Stimulated activated CD8-positive, alpha-beta memory T cell treated with anti-CD3 and anti-CD28 coated beads, Interleukin-7, amount 100 ng/mL, for 1 hour (primary cell): ENCODE measurements at places on chromosomes 5 and 9.

DNA sequence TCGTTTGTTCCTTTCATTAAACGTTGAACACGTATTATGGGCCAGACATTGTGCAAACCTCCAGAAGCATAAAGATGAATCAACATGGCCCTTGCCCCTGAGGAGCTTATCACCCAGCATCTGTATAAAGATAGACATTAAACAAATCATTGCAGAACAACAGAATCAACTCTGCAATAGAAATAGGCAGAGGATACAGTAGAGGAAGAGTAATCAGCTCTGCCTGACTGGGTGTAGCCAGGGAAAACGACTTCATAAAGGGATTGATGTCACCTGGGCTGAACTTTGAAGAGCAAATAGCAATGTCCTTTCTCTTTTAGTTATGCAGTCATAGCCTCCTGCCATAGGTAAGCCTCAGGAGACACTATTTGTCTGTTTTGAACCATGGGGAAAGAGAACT lies 13.4 kb downstream of the RGS7BP start:
- no peak for DNase-seq

DNA sequence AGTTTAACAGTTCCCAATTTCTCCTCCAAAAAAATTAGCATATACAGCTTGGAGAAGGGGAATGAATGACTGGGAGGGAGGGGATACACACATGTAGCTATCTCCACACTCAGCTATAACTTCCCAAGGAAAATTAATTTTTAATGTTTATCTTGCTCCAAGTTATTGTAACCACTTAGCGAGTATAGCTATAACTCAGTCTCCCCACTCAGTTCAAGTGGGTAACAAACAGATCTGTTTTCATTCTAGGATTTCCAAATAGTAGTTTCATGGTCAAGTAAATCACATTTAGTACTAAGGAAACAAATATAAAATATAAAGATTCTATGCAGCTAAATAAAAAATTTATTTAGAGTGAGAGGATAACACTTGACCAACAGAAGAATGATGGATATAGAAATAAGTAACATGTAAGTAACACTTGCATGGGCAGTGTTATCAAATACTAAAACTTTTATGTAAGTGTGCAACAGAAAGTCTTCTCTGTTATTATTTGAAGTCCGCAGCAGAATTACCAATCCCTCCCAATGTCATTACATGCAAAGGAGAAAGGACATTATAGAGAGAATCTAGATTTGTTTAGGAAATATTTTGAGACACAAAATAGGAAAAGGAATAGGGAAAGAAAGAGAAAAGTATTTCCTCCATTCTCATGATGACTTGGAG lies 10.2 kb upstream of the NFIB start:
- DNase-seq: no peak

GRCh38 chr9:113705928-113706519 lies 170.1 kb upstream of the ZNF618 start:
- no peak for DNase-seq

GRCh38 chr9:137672907-137673791 lies 54.3 kb downstream of the EHMT1 start:
- DNase-seq: peak; percentile 18

- peak; percentile 52 for DNase-seq
These were observed 1467.1 kb downstream of the FOXD4L5 start for GRCh38 chr9:63817622-63818518.

GRCh38 chr9:89687188-89687587 lies 82.4 kb downstream of the GADD45G start:
- no peak for DNase-seq

DNA sequence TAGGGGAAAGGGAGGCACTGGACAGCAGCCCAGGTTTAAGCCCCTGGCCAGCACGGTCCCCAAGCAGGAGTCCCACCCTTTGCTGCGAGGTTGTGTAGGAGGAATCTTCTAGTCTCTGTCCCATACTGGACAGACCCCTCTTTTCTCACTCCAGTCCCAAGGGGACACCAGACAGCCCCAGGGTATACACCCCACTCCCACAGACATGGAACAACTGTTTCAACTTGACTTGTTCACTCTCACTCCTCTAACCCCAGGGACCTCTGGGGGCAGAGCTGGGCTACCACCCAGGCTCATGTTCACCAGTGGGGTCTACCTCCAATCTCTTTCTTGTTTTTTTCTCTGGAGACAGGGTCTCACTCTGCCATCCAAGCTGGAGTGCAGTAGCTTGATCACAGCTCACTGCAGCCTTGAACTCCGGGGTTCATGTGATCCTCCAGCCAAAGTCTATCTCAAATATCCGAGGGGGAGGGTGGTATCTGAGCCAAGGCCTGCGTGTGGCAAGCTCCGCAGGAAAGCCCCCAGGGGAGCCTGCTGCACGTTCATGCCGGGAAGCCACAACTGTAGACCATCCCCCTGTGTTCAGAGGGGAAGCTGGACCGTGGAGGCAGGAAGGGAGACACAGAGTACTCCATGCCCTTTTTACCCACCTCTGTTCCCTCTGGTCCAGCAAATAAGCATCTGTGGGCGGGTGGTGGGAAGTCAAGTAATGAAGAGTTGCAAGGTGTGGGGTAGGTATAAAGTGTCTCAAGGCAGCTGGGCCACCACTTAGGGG lies 1.8 kb downstream of the PTGES2 start:
- no peak for DNase-seq

DNA sequence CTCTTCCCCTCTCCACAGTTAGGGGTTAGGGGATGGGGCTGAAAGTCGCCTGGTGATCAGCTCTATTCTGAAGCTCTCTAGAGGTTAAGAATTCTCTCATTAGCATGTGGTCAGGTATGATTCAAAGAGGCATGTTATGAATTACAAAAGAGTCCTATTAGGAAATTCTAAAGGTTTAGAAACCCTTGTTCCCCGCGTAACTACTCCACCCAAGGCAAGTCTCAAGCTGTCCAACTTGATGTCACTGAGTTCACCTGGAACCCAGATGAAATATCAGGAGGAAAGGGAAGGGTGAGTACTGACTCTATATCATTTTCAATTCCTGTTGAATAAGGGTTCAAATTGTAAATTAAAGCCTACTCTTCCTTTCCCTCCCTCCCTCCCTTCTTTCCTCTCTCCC lies 18.1 kb upstream of the RNF145 start:
- DNase-seq: no peak

- no peak for DNase-seq
These were observed 58.1 kb downstream of the BASP1 start for GRCh38 chr5:17275289-17276158.

DNA sequence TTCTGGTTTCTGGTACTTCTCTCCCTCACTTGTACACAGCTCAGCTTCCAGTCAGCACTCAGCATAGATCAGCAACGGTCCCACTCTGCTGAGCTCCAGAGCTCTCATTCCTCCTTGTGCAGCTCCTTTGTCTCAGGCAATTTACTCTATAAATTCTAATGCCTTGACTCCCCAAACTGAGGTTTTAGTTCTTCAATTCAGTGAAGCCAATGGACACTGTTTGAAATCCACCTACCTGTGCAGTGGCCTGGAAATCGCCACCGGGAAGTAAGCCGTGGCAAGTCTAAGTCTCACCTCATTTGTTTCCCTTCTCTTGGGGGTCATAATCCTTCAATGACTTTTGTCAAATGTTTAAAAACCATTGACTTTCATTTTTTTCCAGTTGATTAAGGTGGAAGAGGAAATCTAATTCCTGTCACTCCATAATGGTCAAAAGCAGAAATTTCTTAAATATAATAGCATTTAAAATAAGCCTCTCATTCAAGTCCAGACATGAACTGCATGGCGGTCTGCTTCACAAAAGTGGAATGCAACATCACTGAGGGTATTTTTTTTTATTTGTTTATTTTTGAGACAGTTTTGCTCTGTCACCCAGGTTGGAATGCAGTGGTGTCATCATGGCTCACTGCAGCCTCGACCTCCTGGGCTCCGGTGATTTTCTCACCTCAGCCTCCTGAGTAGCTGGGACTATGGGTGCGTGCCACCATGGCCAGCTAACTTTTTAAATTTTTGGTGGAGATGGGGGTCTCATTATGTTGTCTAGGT lies 79.6 kb downstream of the C7 start:
- DNase-seq: no peak

DNA sequence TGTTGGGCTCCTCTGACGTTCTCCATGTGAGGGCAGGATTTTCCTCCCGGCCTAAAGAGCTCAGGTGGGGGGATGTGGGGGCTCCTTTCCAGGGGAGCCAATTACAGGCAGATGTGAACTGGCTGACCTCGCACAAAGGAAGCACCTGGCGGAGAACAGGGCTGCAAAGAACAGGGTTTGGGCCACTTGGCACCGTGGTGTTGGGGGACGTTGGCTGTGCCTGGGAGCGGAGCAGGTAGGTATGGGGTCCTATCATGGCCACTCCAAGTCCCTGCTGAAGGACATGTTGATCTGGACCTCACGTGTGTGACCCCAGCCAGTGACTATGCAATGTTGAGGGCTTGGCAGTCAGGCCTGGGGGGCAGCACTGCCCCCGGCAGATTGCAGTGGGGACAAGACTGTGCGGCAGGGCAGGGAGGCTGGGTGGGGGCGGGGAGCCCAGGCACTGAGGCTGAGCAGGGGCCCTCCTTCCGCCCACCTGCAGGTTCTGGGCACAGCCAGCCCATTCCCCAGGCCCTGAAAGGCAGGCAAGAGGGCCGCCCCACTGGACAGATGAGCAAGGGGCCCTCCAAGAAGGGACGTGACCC lies 19.4 kb downstream of the FIBCD1 start:
- DNase-seq: no peak

- no peak for DNase-seq
These were observed 20.5 kb downstream of the EQTN start for GRCh38 chr9:27276193-27277030.

- no peak for DNase-seq
These were observed 807.4 kb downstream of the TLE1 start for GRCh38 chr9:80881940-80882339.

DNA sequence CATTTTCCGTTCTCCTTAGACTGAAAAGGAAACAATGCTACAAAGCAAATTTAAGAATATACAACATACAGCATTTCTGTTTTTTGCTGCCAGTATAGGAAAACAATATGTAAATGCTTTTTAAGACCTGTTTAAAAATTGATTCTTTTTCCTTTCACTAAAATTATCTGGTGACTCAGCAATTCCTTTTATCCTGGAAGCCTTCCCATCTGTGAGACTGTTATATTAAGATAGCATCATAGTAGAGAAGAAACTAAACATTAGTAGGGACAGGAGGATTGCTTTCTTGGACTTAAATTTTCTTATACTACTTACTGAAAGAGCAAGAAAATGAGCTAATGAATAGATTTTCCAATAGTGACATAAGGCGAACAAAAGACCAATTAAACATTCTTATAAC lies 30.0 kb upstream of the GPR21 start:
- no peak for DNase-seq

DNA sequence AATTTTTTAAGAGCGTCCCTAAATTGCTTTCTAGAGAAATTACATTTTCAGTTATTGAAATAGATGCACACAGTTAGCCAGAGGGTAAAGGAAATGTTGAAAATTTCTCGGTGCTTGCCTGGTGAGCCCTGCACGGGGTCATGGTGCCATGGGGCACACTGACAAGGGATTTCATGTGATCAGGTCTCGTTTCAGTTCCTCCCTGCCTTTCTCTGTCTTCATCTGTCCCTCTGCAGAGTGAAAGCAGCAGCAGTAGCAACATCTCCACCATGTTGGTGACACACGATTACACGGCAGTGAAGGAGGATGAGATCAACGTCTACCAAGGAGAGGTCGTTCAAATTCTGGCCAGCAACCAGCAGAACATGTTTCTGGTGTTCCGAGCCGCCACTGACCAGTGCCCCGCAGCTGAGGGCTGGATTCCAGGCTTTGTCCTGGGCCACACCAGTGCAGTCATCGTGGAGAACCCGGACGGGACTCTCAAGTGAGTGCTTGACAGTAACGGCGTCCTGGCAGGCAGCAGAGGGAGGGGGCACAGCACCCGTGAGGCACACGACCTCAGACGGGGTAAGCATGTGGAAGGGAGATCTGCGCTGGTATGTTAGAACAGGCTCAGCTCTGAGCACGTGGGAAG lies 89.1 kb upstream of the OTULINL start:
- no peak for DNase-seq

GRCh38 chr9:119009249-119009648 lies 360.0 kb downstream of the BRINP1 start:
- no peak for DNase-seq

GRCh38 chr5:82564963-82565362 lies 286.8 kb upstream of the RPS23 start:
- no peak for DNase-seq

DNA sequence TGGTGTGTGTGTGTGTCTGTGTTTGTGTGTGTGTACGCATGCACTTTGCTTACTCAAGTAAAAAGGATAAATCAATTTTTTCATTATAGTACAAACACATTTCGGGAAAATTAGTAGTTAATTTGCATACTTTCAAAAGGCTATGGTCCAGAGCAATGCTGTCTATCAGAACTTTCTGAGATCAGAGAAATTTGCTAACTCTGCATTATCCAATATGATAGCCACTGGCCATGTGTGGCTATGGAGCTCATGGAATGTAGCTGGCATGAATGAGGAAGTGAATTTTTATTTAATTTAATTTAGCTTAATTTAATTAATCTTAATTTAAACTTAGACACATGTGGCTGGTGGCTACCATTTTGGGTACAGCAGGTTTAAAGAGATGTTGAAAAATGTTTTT lies 289.6 kb downstream of the MAT2B start:
- no peak for DNase-seq

GRCh38 chr9:113580041-113580953 lies 116.8 kb downstream of the RGS3 start:
- no peak for DNase-seq

DNA sequence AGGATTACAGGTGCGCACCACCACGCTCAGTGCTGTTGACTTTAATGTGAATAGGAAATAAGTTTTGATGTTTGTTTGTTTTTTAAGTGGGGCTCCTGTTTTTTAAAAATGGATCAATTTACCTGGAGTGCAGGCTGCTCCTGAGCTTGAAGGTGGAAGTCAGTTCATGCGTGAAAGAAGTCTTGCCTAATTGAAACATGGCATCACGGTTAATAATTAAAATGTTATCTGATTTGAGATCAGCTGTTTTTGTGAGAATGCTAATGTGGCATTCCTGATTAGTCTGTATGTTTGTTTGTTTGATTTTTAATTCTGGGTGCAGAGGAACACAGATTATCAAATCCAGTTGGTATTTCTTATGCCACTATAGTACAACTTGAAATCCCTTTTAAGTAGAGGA lies 6.5 kb downstream of the SFXN1 start:
- DNase-seq: no peak

DNA sequence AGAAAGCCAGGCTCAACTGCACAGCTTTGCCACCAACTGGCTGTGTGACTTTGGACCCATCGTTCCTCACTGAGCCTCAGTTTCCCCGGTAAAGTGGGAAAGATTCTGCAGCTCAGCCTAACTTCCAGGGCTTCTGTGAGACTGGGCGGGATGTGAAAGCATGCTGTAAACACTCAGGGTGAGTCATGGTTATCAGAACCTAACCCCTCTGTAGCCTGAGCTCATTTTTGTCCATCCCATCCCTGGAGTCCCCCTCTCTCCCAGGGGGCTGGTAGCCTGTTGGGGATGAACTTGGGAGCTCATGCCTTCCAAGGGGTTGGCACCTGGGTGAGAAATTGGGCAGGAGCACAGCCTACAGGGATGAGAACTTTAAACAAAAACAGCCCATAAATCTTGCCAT lies 2.3 kb downstream of the CCDC69 start:
- no peak for DNase-seq
